CD8-positive, alpha-beta memory T cell (primary cell): ENCODE measurements at places on chromosomes 3 and 15. TPM values are rescaled to one million over a fixed set of nuclear protein-coding genes. Genes with fewer than 3 reads are reported as not detected.

The CMTM8 gene
- 4.1 TPM for total RNA-seq

The LMAN1L gene
- not detected for total RNA-seq

The PDCD6IP gene
- 163 TPM for total RNA-seq

The ANKUB1 gene
- total RNA-seq: not detected

The CFAP100 gene
- not detected for total RNA-seq

The CPLX3 gene
- total RNA-seq: not detected

The PLSCR1 gene
- total RNA-seq: 24.1 TPM

The PPP2R3A gene
- total RNA-seq: 0.22 TPM

The ZIC1 gene
- not detected for total RNA-seq

The CYP19A1 gene
- total RNA-seq: not detected

The EPHB1 gene
- not detected for total RNA-seq

- H3K27me3 ChIP-seq: no peaks in the 10 kb centered on the region
- H3K4me1 ChIP-seq: peaks cover 9% of the 10 kb centered on the region
- H3K27ac ChIP-seq: no peak overlapping the region
- no peak for DNase-seq
- H3K36me3 ChIP-seq: no peaks in the 10 kb centered on the region
- H3K4me3 ChIP-seq: no peak overlapping the region
Measured at GRCh38 chr3:134299185-134299887, 48.7 kb upstream of the RYK start.

GRCh38 chr3:195209847-195210265 lies 61.1 kb downstream of the XXYLT1 start:
- H3K27ac ChIP-seq: no peak overlapping the region
- no peaks in the 10 kb centered on the region for H3K4me1 ChIP-seq
- no peak overlapping the region for H3K4me3 ChIP-seq
- DNase-seq: no peak
- H3K36me3 ChIP-seq: no peaks in the 10 kb centered on the region

GRCh38 chr15:71601038-71601834 lies 209.1 kb upstream of the NR2E3 start:
- no peaks in the 10 kb centered on the region for H3K27me3 ChIP-seq
- no peak overlapping the region for H3K4me3 ChIP-seq
- H3K36me3 ChIP-seq: no peaks in the 10 kb centered on the region
- H3K4me1 ChIP-seq: no peaks in the 10 kb centered on the region
- no peak overlapping the region for H3K27ac ChIP-seq
- DNase-seq: no peak

GRCh38 chr15:36177590-36178302 lies 401.7 kb upstream of the CDIN1 start:
- no peak overlapping the region for H3K27ac ChIP-seq
- H3K4me3 ChIP-seq: no peak overlapping the region
- H3K4me1 ChIP-seq: no peaks in the 10 kb centered on the region
- no peaks in the 10 kb centered on the region for H3K27me3 ChIP-seq
- DNase-seq: no peak

- H3K27me3 ChIP-seq: no peaks in the 10 kb centered on the region
- no peaks in the 10 kb centered on the region for H3K4me1 ChIP-seq
- H3K4me3 ChIP-seq: no peak overlapping the region
- H3K27ac ChIP-seq: no peak overlapping the region
- no peak for DNase-seq
Measured at GRCh38 chr3:186138272-186138981, 29.5 kb upstream of the ETV5 start.

DNA sequence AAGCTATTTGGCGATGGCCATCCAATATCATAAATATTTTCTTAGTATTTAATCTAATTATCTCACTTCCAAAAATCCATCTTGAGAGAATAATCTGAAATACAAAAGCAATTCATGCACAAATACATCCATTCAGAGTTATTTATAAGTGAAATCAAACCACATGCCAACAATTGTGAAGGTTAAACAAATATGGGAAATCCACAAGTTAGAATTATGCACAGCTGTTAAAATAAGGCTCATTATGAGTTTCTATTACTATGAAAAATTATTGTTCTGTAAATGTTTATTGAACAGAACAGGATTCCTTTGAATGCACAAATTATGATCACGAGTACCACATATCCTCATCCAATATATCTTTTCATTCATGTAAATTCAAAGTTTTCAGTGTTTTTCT lies 267.7 kb downstream of the PLOD2 start:
- DNase-seq: no peak
- no peaks in the 10 kb centered on the region for H3K27me3 ChIP-seq
- H3K4me3 ChIP-seq: no peak overlapping the region
- no peaks in the 10 kb centered on the region for H3K4me1 ChIP-seq

DNA sequence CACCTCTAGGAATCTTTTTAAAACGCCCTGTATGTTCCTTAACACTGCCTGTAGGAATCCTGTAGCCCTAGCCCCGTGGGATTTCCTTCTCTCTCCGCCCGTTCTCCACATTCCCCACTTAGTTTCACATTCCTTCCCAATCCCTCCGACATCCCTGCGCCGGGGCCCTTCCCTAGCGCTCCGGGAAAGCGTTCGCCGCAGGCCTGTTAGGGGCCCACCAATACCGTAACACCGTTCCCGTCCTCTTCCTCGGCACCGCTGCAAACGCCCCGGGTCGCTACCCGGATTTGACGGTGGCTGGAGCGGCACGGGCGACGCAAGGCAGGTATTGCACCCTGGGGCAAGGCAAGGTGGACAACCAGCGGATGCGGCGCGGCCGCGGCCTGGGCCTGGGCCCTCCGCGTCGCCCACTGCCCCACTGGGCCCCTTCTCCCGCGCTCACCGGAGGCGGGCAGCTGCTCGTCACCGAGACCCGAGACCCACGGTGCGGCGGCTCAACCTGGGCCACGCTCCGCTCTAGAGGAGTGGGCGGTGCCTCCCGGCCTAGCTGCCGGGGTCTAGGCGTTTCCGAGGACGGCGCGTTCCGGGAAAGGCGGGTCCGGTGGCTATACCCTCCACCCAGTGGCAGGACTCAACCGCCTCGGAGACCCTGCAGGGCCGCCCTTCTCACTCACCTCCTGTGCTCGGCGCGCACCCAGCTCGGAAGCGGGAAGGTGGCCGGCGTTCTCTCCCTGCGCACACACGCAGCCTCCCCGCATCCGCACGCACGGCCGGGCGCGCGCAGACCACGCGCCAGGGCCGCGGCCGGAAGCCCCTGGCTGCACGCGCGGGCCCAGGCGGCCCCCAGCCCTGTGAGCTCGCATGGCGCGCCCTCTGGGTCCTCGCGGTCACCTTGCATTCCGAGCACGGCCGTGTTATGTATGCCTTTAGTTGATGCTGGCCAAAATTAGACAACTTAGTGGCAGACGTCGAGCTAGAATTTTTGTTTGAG lies at the start of gene B3GALNT1:
TSS of gene B3GALNT1 (minus strand) at position 789 of the 991 bp plus-strand sequence. CDS start 18,595 bp downstream, outside the sequence.
- DNase-seq: peak; percentile 33
- no peaks in the 10 kb centered on the region for H3K27me3 ChIP-seq
- H3K4me3 ChIP-seq: peak within 1 kb of the TSS; percentile 37

- H3K4me3 ChIP-seq: no peak overlapping the region
- no peaks in the 10 kb centered on the region for H3K27me3 ChIP-seq
- DNase-seq: no peak
- H3K27ac ChIP-seq: no peak overlapping the region
Measured at GRCh38 chr3:138019281-138020069, 9.5 kb downstream of the CLDN18 start.

DNA sequence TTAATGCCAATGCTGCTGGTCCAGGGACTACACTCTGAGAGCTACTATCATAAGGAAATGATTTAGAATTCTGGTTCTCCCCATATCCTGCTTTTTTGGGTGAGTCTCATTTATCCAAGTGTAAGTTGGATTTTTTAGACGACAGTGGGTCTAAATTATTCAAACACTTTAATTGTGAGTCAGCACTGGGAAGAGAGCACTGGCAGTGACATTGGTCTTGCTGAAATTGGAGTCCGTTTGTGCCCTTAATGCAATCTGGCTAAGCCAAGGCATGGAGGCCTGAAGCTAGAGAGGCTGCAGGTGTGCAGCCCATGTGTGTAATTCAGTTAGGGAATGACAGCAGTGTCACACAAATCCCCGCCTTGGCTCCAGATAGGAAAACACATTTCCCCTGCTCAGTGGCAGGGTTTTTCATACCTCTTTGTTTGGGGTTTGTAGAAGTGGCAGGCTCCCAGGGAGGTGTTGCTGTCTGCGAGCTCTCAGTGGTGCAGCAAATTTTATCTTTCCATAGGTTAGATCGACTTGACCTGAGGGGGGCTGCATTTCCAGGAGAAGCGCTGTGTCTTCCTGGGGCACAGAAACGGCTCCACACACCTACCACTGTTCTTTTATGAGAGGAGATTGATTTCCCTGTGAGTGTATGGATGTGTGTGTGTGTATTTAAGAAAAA lies 197.7 kb downstream of the CD47 start:
- H3K36me3 ChIP-seq: no peaks in the 10 kb centered on the region
- no peak overlapping the region for H3K27ac ChIP-seq

GRCh38 chr3:5194801-5195509 lies 7.4 kb downstream of the EDEM1 start:
- H3K27ac ChIP-seq: peak overlapping the region; percentile 22
- H3K27me3 ChIP-seq: no peaks in the 10 kb centered on the region
- H3K36me3 ChIP-seq: peaks cover 13% of the 10 kb centered on the region
- DNase-seq: peak; percentile 15

- no peak overlapping the region for H3K27ac ChIP-seq
- H3K36me3 ChIP-seq: no peaks in the 10 kb centered on the region
- no peak overlapping the region for H3K4me3 ChIP-seq
- H3K27me3 ChIP-seq: no peaks in the 10 kb centered on the region
Measured at GRCh38 chr3:148408667-148409066, 289.0 kb upstream of the AGTR1 start.

GRCh38 chr3:175260145-175260794 lies 401.1 kb downstream of the NAALADL2 start:
- DNase-seq: no peak
- no peaks in the 10 kb centered on the region for H3K4me1 ChIP-seq
- no peaks in the 10 kb centered on the region for H3K27me3 ChIP-seq
- H3K36me3 ChIP-seq: no peaks in the 10 kb centered on the region
- no peak overlapping the region for H3K4me3 ChIP-seq
- H3K27ac ChIP-seq: no peak overlapping the region

GRCh38 chr15:59137566-59137965 lies 32.6 kb downstream of the CCNB2 start:
- H3K27ac ChIP-seq: no peak overlapping the region
- H3K27me3 ChIP-seq: no peaks in the 10 kb centered on the region

- H3K27ac ChIP-seq: no peak overlapping the region
- DNase-seq: no peak
- H3K4me3 ChIP-seq: no peak overlapping the region
- H3K4me1 ChIP-seq: no peaks in the 10 kb centered on the region
- H3K36me3 ChIP-seq: no peaks in the 10 kb centered on the region
Measured at GRCh38 chr15:54289590-54290136, 311.4 kb downstream of the UNC13C start.

- H3K27ac ChIP-seq: no peak overlapping the region
- H3K4me1 ChIP-seq: peaks cover 33% of the 10 kb centered on the region
- H3K36me3 ChIP-seq: no peaks in the 10 kb centered on the region
- no peaks in the 10 kb centered on the region for H3K27me3 ChIP-seq
- peak; percentile 8 for DNase-seq
Measured at GRCh38 chr15:63860155-63860554, 26.4 kb upstream of the HERC1 start.

- no peaks in the 10 kb centered on the region for H3K27me3 ChIP-seq
- H3K27ac ChIP-seq: no peak overlapping the region
- DNase-seq: no peak
- H3K4me1 ChIP-seq: no peaks in the 10 kb centered on the region
- H3K36me3 ChIP-seq: no peaks in the 10 kb centered on the region
Measured at GRCh38 chr3:4271834-4272233, 31.3 kb upstream of the SETMAR start.

DNA sequence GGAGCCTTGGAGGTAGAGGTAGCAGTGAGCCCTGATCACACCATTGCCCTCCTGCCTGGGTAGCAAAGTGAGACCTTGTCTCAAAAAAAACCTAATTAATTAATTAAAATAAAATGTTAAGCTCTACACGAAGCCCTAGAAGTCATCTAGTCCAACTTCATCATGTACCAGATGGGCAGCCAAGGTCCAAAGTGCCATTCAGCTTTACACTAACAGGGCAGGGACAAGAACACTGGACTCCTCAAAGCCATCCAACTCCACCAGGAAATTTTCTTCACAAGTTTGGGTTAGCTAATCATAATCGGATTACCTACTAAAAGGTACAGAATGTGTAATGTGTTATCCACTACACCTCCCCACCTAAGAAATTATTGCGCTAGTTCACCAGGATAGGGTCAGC lies 48.8 kb downstream of the WWTR1 start:
- DNase-seq: no peak
- H3K27me3 ChIP-seq: no peaks in the 10 kb centered on the region
- no peaks in the 10 kb centered on the region for H3K4me1 ChIP-seq

- no peak overlapping the region for H3K27ac ChIP-seq
- peaks cover 15% of the 10 kb centered on the region for H3K4me1 ChIP-seq
- H3K4me3 ChIP-seq: no peak overlapping the region
- DNase-seq: no peak
- H3K27me3 ChIP-seq: no peaks in the 10 kb centered on the region
Measured at GRCh38 chr3:56720849-56721248, 37.8 kb upstream of the TASOR start.

- DNase-seq: no peak
- H3K27me3 ChIP-seq: no peaks in the 10 kb centered on the region
- no peaks in the 10 kb centered on the region for H3K36me3 ChIP-seq
- H3K27ac ChIP-seq: no peak overlapping the region
Measured at GRCh38 chr15:43908516-43909050, 81.8 kb downstream of the WDR76 start.

GRCh38 chr15:35669021-35669420 lies 123.1 kb upstream of the DPH6 start:
- H3K27me3 ChIP-seq: no peaks in the 10 kb centered on the region
- no peak for DNase-seq
- H3K4me3 ChIP-seq: no peak overlapping the region
- H3K36me3 ChIP-seq: no peaks in the 10 kb centered on the region
- no peak overlapping the region for H3K27ac ChIP-seq

DNA sequence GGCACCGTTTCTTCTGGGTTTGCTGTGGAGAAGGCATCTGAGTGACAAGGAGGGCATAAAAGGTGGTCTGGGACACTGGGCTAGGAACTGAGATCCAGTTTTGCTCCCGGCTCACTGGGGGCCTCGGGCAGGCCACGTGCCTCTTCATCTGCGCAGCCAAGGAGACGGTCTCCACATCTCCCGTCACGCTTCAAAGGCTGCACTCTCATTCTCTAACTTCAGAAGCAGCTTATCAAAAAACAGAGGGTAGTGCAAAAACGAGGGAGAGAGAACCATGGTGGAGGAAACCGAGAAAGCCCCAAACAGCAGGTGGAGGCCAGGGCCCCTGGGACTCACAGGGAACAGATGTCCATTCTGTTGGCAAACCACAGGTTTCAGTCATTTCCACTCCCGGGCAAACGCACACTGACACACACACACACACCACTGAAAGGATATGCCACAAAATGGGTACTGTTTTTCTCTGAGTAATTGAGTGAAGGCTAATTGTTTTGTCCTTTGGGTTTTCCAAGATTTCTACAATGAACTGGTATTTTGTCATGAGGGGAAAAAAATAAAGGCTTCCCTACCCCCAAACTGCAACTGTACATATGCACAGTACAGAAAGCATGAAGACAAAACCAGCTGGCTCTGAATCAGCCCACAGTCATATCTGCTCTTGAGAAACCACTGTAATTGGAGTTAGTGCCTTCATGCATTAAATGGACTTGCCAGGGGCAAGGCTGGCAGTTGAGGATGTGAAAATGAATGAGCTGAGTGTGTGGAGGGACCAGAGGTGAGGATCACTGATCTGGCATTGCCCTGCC lies 71.9 kb downstream of the MGLL start:
- H3K27ac ChIP-seq: no peak overlapping the region
- H3K4me1 ChIP-seq: no peaks in the 10 kb centered on the region
- H3K4me3 ChIP-seq: no peak overlapping the region

- H3K36me3 ChIP-seq: no peaks in the 10 kb centered on the region
- DNase-seq: no peak
- H3K4me1 ChIP-seq: no peaks in the 10 kb centered on the region
- H3K4me3 ChIP-seq: no peak overlapping the region
- H3K27ac ChIP-seq: peak overlapping the region; percentile 72
Measured at GRCh38 chr15:90165659-90166489, 35.3 kb upstream of the SEMA4B start.
